Osteoblast (primary cell): ENCODE measurements at places on chromosomes 6 and 20. TPM values are rescaled to one million over a fixed set of nuclear protein-coding genes. Genes with fewer than 3 reads are reported as not detected.

CRISP3 gene
- total RNA-seq = not detected in 2 replicates

L3MBTL1 gene
- total RNA-seq = 5.6 and 9.8 TPM in 2 replicates

ERVFRD-1 gene
- not detected in 2 replicates for total RNA-seq

DNA sequence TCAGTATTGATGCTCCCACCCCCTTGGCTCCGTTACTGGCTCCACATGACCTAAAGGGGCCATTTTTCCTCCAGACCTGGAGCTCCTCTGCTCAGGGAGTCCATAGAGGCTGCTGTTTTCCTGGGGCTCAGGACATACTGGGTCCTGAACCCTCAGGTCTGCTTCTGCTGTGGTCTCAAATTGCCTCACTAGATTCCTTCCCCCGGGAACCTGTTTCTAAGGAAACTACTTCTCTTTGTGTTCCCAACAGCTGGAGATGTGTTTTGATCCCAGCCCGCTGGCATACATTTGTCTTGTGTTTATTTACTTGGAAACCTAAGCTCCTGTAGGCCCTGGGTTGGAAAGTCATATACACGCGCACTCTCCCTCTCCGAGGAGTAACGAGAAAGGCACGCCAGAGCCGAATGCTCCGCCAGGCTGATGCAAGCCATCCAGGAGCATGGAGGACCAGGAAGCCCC, 222.8 kb downstream of the UST start:
- H3K4me3 ChIP-seq = no peak overlapping the region
- H3K4me1 ChIP-seq = peaks cover 30% of the 10 kb centered on the region

DNA sequence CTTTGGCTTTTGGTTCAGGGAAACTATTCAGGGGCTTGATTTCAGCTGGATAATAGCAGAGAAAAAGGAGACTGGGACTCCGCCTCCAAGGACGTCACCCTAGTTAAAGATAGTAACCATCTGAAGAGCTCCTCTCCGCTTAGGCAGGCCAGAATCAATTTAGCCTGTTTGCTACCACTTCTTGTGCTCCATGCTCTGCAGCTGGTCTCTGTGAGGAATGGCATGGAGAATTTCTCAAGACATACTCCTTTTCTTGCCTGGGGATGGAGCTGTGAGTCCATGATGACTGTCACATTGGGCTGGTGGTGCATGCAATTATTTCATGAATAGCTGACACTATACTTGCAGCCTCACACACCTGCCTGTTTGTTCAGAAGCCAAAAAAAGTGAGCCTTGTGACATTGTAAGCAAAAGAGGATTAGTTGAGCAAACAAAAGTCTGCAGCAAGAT, 61.4 kb downstream of the TXLNB start:
- no peak overlapping the region for H3K27ac ChIP-seq
- peak; percentile 56 for DNase-seq
- no peak overlapping the region for H3K4me3 ChIP-seq
- H3K4me1 ChIP-seq = no peaks in the 10 kb centered on the region

DNA sequence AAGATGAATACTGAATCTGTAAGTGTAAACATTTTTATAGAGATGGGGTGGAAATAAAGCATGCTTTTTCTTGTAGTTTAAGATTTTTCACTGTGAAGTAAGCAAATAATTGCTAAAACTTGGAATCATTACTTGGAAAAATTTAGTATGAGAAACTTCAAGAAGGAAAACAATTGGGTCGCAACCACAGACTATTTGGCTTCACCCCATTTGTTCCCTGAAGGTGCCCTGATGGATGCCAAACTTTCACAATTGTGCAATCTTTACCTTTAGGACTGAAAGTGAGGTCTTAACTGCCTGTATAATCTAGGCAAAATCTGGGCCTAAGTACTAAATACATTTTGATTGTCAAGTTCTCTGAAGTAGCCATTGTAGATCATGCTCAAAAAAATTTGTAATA, 330.1 kb downstream of the HDGFL1 start:
- H3K27ac ChIP-seq = no peak overlapping the region
- no peaks in the 10 kb centered on the region for H3K27me3 ChIP-seq
- no peaks in the 10 kb centered on the region for H3K4me1 ChIP-seq
- no peaks in the 10 kb centered on the region for H3K36me3 ChIP-seq

GRCh38 chr6:25157183-25157582, 122.0 kb upstream of the CARMIL1 start:
- H3K36me3 ChIP-seq = no peaks in the 10 kb centered on the region
- no peak for DNase-seq
- H3K4me3 ChIP-seq = no peak overlapping the region
- H3K4me1 ChIP-seq = no peaks in the 10 kb centered on the region

DNA sequence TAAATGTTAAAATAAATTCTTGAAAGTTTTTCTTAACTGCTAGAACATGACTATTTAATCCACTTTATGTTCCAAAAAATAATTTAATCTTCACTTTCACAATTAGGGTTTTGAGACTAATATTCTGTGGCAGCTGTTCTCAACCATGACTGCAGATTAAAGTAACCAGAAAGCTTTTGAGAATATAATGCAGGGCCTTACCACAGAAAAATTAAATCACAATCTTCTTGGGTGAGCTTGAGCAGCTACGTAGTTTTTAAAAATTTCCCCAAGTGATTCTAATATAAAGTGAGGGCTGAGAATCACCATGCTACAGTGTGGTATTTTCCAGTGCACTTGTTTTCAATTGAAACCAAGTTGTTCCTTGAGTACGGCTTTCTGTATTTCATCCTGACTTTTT, 196.6 kb upstream of the PTCHD4 start:
- no peaks in the 10 kb centered on the region for H3K36me3 ChIP-seq
- H3K27me3 ChIP-seq = no peaks in the 10 kb centered on the region
- H3K4me3 ChIP-seq = no peak overlapping the region
- H3K4me1 ChIP-seq = no peaks in the 10 kb centered on the region
- no peak for DNase-seq

GRCh38 chr6:6964675-6965074, 143.1 kb upstream of the RREB1 start:
- H3K36me3 ChIP-seq = no peaks in the 10 kb centered on the region
- H3K27ac ChIP-seq = no peak overlapping the region
- H3K4me1 ChIP-seq = no peaks in the 10 kb centered on the region
- H3K4me3 ChIP-seq = no peak overlapping the region
- no peaks in the 10 kb centered on the region for H3K27me3 ChIP-seq
- DNase-seq = no peak

GRCh38 chr6:25477006-25477590, 174.9 kb upstream of the SCGN start:
- no peak overlapping the region for H3K4me3 ChIP-seq
- H3K4me1 ChIP-seq = peaks cover 14% of the 10 kb centered on the region
- no peak overlapping the region for H3K27ac ChIP-seq
